ENCODE measurements at places on chromosomes 2 and 18. TPM values are rescaled to one million over a fixed set of nuclear protein-coding genes. Genes with fewer than 3 reads are reported as not detected.

COL4A3 gene
- total RNA-seq = not detected

HOXD12 gene
- not detected for total RNA-seq

DSG4 gene
- total RNA-seq = not detected

DNA sequence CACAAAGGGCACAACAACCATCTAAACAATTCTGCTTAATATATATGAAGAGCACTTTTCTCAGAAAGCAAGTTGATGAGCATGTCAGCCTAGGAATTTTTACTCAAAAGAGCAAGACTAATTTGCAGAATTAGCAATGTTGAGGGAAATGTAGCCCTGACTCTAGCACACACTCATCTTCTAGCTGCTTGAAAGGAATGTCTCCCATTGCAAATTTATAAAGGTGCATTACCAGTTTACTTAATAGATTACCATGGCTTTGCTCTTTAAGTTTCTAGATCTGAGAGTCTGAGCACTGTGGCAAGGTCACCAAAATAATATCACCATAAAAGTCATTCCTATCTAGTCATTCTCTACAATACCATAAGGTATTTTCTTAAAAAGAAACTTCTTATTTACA is 40.8 kb downstream of the USP40 start:
- peaks cover 3% of the 10 kb centered on the region for H3K36me3 ChIP-seq
- no peaks in the 10 kb centered on the region for H3K4me1 ChIP-seq
- no peak overlapping the region for H3K27ac ChIP-seq
- no peak for DNase-seq

- no peak overlapping the region for H3K4me3 ChIP-seq
- H3K36me3 ChIP-seq = no peaks in the 10 kb centered on the region
- peaks cover 8% of the 10 kb centered on the region for H3K27me3 ChIP-seq
Measured at GRCh38 chr2:27271631-27272340, 3.4 kb upstream of the DNAJC5G start.
